ENCODE measurements at places on chromosomes 7 and 10.

- no peak for DNase-seq
These were observed 75.4 kb upstream of the SVIL start for GRCh38 chr10:29710128-29710527.

DNA sequence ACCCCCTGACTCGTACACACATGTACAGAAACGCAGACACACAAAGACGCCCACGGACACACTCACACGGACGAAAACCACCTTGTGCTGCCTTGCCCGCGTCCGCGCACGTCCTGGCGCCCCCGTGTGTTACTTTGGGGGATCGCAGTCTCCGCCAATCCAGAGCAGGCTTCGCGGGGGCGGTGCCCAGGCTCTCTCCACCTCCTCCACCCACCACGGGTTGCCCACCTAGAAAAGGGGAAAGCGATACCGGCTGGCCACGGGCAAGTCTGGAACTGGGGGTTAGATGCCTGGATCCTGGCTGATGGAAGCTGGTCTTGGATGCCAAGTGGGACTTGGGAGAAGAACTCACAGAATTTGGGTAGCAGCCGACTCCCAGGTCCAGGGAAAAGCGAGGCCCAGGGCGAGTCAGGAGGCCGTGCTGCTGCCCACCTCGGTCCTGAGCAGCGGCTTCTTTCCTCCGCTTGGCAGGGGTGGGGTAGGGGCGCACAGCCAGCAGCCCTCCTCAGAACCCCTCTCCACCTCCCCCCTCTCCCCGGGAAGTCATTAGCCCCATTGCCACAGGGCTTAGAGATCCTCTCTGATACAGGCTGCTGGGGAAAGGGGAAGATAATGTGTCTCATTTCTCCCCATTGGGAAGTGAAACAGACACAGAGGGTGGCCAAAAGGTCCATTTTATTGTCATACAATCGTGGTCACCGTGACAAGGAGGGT lies 4.6 kb upstream of the VGF start:
- DNase-seq: peak; percentile 95

GRCh38 chr7:25098096-25099046 lies 26.7 kb downstream of the CYCS start:
- peak; percentile 81 for DNase-seq

GRCh38 chr10:16779384-16779915 lies 37.8 kb downstream of the RSU1 start:
- DNase-seq: no peak
